NCI-H748 treated with DMSO at 0.1 percent for 48 hours (cell line): ENCODE measurements at places on chromosomes 1 and 21.

DNA sequence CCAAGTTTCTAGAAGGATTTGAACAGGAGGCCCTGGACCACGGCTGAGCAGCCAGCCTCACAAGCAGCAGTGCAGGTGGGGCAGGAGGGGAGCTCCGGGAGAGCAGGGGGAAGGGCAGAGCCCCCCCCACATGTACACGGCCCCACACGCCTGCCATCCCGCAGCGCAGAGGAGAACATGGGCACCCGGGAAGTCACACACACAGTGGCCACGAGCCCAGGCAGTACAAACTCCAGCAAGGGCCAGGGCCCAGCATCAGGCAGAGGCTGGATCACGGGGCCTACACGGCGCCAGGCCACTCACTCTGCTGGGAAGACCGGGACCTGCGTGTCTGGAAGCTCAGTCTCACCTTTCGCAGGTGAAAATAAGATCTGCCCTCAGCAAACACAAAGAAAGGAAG, 5.2 kb downstream of the SUMO3 start:
- DNase-seq: no peak

GRCh38 chr1:24849672-24850295, 80.3 kb downstream of the RUNX3 start:
- no peak for DNase-seq

GRCh38 chr1:26370591-26371382, 1.8 kb downstream of the ZNF683 start:
- DNase-seq: no peak

GRCh38 chr1:204829133-204829825, 41.4 kb upstream of the NFASC start:
- no peak for DNase-seq

DNA sequence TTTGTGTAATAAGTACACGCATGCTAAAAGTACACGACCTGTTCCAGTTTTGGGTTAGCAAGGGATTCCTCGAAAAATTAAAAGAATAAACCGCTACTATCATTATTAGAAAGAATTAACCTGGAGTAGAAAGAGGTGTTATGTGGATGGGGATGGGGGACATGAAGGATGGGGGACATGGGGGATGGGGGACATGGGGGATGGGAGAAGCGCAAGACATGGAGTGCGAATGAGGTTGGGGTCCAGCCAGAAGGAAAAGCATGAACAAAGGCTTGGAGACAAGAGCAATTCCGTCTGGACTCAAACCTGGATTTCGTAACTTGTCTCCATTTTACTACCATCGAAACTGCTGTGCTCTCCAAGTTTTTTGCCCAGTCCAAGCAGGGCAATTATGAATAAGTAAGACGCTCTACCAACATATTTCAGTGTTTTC, 591 bp upstream of the KDM1A start:
- no peak for DNase-seq

DNA sequence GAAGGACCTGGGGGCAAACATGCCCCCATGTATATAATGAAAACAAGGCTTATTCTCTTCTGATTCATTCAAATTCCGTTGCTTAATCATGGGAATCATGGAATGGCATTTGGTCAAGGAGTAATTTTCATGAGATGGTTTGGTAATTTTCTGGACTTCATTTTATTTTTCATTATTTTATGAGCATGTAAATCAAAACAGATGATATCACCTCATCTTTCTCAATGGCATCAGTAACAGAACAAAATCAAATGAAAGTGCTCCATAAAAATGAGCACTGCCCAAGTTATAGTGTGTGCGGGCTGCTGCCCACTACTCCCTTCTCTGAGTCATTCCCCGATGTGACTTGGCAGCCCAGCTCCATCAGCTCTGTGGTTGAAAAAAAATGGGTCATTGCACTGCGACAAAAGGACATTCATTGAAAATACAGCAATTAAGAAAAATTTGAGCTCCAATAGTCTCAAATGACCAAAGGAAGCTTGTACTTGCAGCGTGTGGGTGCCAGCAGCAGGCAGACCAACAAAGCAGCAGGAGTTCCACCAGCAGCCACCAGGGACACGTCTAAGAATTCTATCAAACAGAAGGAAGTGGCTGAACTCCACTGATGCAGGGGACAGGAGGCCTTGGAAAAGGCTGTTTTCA, 84.3 kb upstream of the VAV3 start:
- no peak for DNase-seq

- DNase-seq: no peak
These were observed 2.6 kb downstream of the BCAR3 start for GRCh38 chr1:93678946-93679480.

DNA sequence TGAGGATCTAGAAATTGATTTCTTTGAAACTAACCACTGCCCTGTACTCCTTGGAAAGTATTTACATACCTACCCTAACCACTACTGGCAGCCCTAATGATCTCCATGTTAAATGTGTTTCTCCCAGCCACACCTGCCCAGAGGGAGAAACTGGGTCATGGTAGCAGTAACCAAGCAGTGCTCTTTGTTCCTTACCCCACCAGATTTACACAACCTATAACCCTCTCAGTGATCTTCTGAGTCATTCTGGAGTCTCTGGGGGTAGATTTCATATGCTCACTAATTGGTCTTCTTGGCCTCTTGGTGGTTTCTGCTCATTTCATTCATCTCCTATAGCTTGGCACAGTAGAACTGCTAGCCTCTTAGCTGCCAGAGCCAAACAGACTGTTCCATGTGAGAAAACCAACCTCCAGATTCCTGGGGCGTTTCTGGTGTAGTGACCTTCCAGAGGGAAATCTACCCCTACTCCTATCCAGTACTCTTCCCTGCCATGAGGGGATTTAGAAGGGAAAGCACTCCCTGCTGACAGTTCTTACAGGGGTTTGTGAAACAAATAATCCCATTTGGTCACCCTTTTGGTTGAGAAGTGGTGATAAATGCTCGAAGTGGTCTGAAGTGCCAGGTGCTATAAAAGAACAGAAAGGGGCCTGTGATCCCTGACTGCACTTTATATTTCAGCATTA, 36.2 kb upstream of the LRIG2 start:
- no peak for DNase-seq

- DNase-seq: no peak
These were observed 1.8 kb downstream of the NPPA start for GRCh38 chr1:11845641-11846335.

DNA sequence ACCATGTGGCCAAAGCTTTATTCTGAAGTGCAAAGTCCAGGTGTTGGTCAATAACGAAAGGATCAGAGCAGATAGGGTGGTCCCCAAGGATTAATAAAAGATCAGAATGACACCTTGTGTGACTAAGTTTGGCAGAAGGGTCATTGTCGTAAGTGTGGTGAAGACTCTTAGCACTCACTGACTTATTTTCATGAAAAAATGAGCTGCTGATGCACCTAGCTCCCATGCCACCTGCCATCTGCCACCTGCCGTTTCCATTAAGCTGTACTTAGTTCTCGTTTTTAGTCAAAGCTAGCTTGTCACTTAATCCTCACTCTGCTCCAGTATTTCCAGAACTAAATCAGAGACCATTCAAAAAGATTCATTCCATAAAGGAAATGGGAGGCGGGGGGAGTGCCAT, 112.6 kb downstream of the SEC16B start:
- no peak for DNase-seq

- no peak for DNase-seq
These were observed 3.7 kb upstream of the SHISAL2A start for GRCh38 chr1:52629325-52629643.

DNA sequence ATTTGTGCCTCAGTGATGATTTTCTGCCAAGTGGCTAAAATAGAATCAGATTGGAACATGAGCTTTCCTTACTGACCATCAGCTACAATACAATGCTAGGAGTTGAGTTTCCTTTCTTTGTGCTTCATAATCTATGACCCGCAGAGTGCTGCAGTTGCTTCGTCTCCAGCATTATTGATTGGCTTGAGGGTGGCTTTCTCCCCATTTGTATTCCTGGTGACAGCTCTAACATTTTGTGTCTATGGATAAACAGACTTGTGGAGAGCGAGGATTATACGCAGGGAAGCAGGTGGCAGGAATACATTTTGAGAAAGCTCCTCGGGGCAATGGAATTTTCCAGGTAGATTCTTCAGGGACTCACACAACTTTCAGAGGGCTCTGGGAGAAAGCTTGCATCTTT, 223.2 kb downstream of the HHAT start:
- no peak for DNase-seq

- DNase-seq: no peak
These were observed 41.9 kb upstream of the CNTN2 start for GRCh38 chr1:205001162-205001561.

DNA sequence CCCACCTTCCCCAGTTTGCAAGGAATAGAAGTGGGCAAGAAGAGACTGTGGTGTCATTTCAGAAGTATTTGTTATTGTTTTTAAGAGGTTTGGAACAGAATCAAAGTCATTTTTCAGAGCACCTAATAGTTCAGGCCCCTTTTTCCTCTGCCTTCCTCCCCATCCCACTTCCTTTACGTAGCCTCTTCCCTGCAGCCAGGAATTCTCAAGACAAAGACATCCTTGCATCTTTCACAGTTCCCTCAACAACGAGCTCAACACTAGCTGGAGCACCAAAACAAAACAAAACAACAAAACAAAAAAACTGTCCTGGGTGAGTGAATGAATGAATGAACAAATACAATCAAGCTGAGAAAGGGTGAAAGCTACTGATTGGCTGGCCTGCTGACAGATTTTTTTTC, 7.0 kb downstream of the PALMD start:
- DNase-seq: no peak

DNA sequence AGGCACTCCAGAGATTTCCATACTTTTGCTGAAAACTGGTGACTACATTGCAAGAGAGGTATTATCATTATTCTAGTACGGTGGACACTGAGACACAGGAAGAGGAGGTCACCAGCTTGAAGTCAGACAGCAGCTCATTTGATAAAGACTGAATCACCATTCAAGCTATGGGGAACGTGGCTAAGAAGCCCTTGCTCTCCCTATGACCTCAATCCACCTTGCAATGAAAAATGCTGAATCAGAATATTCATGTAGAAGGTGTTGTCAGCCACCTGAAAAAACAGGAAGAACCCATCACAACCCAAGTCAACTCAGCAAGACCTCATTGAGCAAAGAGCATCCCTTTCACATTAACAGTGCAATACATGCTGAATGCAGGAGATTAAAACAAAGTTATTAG, 59.0 kb upstream of the FGGY start:
- peak; percentile 78 for DNase-seq

GRCh38 chr1:167369175-167369574, 148.5 kb downstream of the POU2F1 start:
- DNase-seq: no peak

DNA sequence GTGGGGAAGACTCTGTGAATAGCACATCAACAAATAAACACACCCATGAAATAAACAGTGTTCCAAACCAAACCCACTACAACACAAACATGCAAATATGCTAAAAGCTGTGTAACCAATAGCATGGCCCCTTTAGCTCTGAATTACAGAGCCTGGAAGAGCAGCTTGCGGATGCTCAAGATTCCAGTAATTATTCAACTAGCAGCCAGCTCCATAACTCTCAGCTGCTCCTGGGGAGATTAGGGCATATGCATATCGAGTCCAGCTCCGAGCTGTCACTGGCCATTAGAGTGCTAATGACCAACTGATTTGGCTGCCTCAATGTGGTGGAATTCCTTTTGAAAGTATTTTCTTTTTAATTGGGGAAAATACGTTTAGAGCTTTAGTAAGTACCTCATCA, 207.1 kb downstream of the HHAT start:
- no peak for DNase-seq
